Smooth muscle cell of the umbilical artery (primary cell): ENCODE measurements at places on chromosomes 6 and 20. TPM values are rescaled to one million over a fixed set of nuclear protein-coding genes. Genes with fewer than 3 reads are reported as not detected.

SPATS1 gene
- not detected in 2 replicates for total RNA-seq

KIAA1755 gene
- total RNA-seq, result 0.65 and 1.5 TPM in 2 replicates

PTPRK gene
- 39.2 and 58.3 TPM in 2 replicates for total RNA-seq

TNFRSF6B gene
- total RNA-seq, result 16.3 and 95.5 TPM in 2 replicates

PPP2R5D gene
- 19.6 and 33.6 TPM in 2 replicates for total RNA-seq

SAMHD1 gene
- 18.4 and 27.0 TPM in 2 replicates for total RNA-seq

GRM1 gene
- not detected in 2 replicates for total RNA-seq

MACROD2 gene
- 1.8 and 2.6 TPM in 2 replicates for total RNA-seq

QKI gene
- 77.8 and 137 TPM in 2 replicates for total RNA-seq

MYB gene
- 0.89 and 4.0 TPM in 2 replicates for total RNA-seq

FAM83C gene
- not detected in 2 replicates for total RNA-seq
